NCI-H146 (cell line): ENCODE measurements at places on chromosomes 6 and 20.

DNA sequence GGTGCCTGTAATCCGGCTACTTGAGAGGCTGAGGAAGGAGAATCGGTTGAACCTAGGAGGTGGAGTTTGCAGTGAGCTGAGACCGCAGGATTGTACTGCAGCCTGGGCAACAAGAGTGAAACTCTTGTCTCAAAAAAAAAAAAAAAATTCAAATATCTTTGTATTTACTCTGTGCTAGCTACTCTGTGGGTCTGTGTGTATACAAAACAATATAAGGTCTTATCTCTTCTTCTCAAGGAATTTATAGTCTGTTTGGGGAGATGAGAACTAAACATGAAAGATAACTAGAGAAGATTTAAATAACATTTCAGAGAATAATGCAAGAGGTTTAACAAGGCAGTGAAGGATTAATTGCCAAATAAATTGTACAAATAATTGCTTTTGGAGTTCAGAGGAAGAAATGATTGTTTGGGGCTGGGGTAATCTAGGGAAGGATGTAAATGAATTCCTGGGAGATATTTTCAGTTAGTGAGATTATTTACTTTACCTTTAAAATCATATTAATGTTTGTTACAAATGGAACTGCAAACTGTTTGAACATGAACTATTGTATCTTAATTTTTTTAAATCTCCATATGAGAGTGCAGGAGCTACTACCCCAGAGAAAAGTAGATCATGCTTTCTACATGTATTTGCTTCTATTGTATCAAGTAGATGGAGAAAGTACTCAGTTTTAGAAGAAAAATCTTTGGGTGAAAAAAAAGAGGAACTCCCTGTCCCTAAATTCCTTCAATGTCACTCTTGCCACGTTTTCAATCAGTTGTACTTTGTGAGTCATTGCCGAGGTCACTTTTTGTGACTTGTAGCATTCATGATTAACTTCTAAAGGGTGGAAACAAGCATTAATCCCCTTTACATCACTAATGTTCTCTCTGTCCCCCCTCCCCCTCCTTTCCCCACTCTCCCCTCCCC, 39.0 kb downstream of the NCOA3 start:
- DNase-seq = no peak

DNA sequence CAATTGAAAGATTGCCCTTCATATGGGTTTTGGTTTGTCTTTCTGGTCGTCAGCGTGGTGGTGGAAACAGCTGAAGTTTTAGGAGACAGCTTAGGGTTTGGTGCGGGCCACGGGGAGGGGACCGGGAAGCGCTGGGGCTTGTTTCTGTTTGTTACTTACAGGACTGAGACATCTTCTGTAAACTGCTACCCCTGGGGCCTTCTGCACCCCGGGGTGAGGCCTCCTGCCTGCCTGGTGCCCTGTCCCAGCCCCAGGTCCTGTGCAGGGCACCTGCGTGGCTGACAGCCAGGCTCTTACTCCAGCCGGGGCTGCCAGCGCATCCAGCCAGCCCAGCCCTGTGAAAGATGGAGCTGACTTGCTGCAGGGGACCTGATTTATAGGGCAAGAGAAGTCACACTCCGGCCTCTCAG, 22.8 kb downstream of the NPEPL1 start:
- no peak for DNase-seq

- no peak for DNase-seq
These were observed 108.3 kb downstream of the CARMIL1 start for GRCh38 chr6:25387483-25387882.

DNA sequence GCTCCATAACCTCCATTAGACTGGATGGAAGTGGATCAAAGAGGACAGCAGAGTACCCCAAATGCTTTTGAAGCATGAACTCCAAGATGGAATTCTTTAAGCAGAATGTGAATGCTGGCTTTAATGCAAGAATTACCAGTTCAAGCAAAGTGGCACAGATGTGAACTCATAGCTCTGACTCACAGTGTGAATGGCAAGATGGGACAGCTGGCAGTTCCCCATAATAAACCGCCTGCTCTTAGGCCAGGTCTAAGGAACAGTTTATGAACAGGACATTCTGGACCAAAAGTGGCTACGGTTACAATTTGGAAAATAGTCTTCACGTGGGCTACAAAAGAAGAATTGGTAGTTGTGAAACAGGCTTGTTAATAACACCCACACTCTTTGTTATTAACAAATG, 76.5 kb downstream of the SPTLC3 start:
- DNase-seq = no peak

GRCh38 chr6:127547215-127547614, 28.1 kb upstream of the MTCL3 start:
- peak; percentile 11 for DNase-seq

DNA sequence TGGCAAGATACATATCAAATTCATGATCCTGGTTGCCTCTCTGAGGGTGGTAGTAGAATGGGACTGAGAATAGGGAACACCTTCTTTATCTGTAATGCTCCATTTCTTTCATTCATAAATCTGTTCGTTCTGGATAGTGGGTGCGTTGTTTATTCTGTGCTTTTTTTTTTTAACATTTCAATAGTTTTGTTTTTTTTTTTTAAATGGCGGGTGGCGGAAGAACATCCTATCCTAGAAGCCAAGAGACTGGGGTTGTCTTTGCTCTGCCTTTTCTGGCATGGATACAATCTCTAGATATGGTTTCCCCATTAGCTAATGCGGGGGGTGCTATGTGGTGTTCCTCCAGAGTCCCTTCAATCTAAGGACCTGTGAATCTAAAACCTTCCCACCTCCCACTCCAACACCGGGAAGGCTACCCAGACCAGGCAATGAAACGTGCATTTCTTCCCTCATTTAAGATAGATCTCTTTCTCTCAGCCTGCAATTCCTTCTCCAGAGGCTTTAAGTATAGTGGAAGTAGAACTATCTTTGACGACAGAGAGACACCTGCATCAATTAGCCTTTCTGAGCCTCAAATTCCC, 883 bp upstream of the CCDC28A start:
- DNase-seq = peak; percentile 57

DNA sequence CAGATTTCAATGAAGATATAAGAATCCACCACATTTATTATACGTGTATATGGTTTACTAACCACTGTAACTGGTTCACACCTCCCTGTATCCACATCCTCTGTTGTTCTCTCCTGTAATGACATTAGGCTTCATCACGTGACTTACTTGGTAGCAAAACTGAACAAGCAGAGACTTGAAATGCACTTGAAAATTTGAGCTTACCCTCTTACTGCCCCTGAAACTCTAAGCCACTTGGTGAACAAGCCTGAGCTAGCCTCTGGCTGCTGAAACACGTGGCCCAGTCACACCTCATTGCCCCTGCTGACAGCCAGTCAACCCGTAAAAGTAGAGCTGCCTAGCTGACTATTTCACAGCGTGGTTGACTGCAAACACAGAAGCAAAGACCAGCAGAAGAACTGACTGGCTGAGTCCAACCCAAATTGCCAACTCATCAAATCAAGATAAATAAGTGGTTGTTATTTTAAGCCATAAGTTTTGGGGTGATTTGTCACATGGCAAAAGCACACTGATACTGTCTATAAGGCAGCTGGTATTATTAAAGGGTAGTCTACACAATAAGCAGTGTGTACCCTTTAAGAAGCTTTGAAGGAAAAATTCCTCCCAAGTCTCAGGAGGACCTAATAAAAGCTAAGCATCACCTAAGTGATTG, 109.0 kb downstream of the RALGAPA2 start:
- peak; percentile 43 for DNase-seq

- peak; percentile 74 for DNase-seq
These were observed 3.5 kb downstream of the SOBP start for GRCh38 chr6:107493158-107494057.

GRCh38 chr6:160919723-160920440, 71.7 kb upstream of the MAP3K4 start:
- DNase-seq = no peak

- no peak for DNase-seq
These were observed 89.6 kb downstream of the HDGFL1 start for GRCh38 chr6:22658934-22659333.

- DNase-seq = no peak
These were observed 44.0 kb upstream of the SMOC2 start for GRCh38 chr6:168397012-168397411.

GRCh38 chr20:44646023-44646640, 5.4 kb downstream of the ADA start:
- peak; percentile 30 for DNase-seq

GRCh38 chr6:41682056-41682477, 43.8 kb downstream of the MDFI start:
- peak; percentile 96 for DNase-seq

DNA sequence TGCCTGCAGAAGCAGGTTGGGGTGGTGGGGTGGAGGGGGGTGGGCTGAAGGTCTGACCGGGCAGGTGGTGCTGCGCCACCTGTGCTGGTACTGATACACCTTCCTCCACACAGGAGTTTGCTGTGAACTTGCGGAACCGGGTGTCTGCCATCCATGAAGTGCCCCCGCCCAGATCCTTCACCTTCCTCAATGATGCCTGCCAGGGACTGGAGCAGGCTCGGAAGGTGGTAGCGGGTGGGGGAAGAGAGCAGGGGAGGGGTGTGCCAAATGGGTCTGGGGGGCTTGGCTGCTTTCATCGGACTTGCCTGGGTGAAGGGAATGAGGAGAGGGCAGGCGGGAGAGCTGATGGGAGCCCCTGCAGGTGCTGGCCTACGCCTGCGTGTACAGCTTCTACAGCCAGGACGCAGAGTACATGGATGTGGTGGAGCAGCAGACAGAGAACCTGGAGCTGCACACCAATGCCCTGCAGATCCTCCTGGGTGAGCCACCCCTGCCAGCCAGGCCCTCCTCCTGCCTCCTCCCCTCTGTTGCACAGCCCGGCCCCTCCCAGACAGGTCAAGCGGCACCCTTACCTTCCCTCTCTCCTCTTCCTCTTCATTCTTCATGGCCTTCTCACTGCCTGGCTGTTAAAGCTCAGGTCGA, 6.7 kb downstream of the DNPH1 start:
- DNase-seq = no peak

DNA sequence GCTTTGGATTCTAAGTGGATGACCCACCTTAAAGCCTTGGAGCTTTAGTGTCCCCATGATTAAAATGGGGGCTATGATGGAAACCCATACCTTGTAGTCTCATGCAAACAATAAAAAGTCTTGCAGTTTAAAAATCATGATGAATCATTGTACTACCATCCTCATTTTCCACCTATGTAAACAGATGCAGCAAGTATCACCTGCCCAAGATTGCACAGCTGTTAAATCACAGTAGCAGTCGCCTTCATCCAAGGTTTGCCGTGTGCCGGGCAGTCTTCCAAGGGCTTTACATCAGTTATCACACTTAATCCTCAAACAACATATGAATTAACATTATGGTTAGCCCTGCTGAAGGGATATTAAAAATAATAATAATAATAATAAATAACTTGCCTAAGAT, 210.3 kb downstream of the FOXA2 start:
- DNase-seq = peak; percentile 75

- DNase-seq = no peak
These were observed 24.1 kb downstream of the FOXP4 start for GRCh38 chr6:41570259-41570615.

DNA sequence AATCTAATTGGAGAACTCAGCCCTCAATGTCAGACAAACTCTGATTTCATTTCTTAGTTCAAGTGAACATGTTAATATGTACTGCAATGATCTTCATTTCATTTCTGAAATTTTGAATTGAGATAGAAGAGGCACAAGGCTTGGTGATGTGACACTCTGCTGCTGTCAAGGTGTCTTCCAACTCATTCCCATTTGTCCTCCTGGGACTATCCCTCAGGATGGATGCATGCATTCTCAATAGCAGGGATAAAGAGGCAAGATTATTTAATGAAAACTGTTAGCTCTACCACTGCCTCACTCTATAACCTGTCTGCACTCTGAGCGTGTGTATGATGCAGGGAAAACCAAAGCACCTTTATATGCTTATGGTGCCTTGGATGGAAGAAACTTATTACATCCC, 78.7 kb downstream of the PLCB1 start:
- no peak for DNase-seq

DNA sequence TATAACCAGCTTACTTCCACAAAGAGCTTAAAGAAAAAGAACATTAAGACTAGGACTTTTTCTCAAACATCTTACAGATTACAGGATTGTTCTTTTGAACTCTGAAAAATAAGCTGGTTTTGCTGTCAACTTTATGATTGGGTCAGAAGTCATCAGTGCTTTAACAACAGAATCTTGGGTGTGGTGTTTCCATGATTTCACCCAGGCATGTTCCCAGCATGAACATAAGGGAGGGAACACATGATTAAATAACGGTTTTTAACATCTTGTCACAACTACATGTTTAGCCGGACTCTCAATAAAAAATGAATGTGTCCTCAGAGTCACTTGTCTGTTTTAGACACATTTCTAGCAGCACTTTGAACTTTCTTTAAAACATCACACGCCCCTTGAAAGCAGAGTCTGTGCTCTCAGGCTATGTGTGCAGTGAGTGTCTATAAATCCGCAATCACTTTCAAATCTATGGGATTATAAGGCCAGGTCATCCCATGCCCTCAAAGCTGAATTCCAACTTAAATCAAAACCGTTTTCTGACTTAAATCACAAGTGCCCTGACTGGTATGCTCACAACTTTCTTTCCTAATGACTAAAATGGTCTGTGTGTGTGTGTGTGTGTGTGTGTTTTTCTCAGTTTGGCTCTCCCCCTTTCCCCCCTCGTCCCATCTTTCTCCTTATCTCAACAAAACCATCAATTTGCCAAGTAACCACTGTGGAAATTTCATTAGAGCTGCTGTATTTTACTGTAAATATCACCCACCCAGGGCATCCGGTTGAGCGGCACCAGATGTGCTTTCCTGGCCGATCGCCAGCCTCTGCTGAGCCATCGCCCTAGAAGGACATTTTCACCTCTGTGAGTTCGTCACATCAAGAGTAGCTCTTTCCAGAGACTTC, 216.8 kb upstream of the DTNBP1 start:
- peak; percentile 81 for DNase-seq

- no peak for DNase-seq
These were observed 20.8 kb upstream of the SLCO4A1 start for GRCh38 chr20:62621251-62622110.

- DNase-seq = no peak
These were observed 73.1 kb downstream of the NDUFAF5 start for GRCh38 chr20:13857961-13858360.

- no peak for DNase-seq
These were observed 74.6 kb upstream of the SLC22A23 start for GRCh38 chr6:3531481-3531880.

- no peak for DNase-seq
These were observed 155.7 kb downstream of the RIMS1 start for GRCh38 chr6:72042088-72042487.

- peak; percentile 21 for DNase-seq
These were observed 66.0 kb upstream of the UTRN start for GRCh38 chr6:144219056-144219685.

GRCh38 chr20:62638055-62638570, 4.2 kb upstream of the SLCO4A1 start:
- DNase-seq = no peak

- no peak for DNase-seq
These were observed 412.5 kb downstream of the MMUT start for GRCh38 chr6:49050584-49050983.

GRCh38 chr6:15987569-15987968, 141.3 kb upstream of the MYLIP start:
- peak; percentile 9 for DNase-seq

- no peak for DNase-seq
These were observed 1109.1 kb downstream of the HACE1 start for GRCh38 chr6:103750603-103751002.
